Stimulated activated CD8-positive, alpha-beta memory T cell treated with anti-CD3 and anti-CD28 coated beads, Interleukin-4, amount 100 ng/mL, for 1 hour (primary cell): ENCODE measurements at places on chromosomes 7 and 10.

DNA sequence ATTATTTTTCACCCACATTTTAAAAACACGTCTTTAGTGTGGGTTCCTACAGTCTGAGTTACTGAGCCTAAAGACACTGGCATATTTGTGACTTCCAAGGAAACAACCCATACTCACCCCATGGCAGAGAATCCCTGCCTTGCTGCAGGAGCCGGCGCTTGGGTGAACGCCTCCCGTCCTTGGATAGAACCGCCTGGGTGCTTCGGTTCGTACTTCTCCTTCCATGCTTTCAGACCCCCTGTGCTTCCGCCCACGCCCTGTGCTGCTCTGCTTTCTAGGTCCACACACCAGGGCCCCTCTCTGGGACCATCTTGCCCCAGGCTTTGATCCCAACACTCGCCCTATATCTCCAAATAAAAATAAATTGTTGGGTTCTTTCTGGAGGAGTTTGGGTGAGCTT, 125.8 kb downstream of the PTPRN2 start:
- DNase-seq, result no peak

DNA sequence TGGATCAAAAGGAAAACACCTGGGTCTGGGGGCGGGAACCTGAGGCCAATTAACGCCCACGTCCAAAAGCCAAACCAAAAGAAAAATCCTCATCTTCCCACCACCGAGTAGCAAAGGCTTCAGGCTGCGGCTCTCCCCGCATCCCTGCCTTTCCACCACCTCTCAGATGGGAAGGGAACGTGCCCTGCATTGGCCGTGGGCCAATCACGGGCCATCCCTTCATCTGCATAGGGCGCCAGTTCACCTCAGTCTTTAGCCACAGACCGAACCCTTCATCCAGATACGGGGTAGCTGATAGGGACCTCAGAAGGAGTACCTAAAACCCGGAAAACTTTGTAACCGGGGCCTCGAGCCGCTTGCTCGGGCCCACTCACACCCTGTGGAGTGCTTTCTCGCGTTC, 626 bp downstream of the PRPF18 start:
- DNase-seq, result no peak

DNA sequence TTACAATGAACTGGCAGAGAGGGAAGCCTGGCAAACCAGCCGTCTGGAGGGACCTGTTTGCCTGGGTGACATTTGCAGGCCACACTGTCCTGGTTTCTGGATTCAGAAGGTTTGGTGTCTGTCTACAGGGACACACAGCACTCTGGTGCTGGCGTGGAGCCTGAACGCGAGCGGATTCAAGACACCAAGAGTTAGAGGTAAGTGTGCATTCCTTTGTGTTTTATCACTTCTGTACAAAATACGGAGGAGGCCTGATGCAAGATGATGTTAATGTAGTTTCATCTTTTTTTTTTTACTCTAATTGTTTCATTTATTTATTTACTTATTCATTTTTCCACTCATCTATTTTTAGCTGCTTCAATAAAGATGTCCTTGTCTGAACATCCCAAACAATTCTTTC, 485.3 kb upstream of the ADARB2 start:
- DNase-seq, result no peak

DNA sequence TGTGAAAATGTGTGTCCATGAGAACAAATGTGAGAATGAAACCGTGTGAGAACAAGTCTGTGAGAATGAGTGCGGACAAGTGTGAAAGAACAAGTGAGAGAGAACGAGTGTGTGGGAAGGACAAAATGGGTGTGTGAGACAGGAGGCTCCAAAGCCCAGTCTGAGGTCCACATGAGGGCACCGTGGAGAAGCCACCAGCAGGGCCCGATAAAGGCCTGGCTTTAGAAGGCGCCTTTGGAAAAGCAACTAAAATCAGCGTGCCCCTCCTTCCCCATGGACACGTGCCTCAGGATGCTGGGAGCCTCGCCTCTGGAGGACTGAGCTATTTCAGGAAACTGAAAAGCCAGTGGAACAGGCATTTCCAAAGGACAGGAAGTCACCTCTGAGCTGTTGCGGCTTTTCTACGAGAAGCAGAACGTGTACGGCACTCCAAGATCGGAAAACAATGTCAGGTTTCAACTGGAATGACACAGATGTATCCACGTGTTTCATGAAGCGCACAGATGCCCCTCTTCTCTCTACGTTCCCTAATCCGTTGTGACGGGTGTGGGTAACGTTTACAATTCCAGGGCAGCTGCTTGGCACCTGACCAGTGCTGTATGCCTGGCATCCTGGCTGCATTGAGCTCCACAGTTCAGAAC, 46.4 kb downstream of the ESYT2 start:
- no peak for DNase-seq

DNA sequence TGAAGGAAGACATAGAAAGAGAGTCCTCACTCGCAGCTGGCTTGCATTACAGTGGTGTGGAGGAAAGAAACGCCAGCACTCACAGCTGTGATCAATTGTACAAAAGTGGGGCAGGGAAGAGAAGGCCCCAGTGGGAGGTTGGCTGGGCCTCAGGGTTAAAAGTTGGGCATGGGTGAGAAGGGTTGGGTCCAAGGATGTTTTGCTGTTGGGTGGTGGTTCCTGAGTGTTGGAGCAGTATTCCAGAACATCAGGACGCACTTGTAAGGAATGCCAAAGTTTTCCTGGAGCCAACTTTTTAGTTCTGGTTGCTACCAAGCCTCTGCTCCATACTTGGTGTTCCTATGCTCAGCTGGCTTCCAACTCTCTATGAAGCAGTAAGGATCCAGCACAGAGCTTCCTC, 55.4 kb upstream of the MKRN1 start:
- DNase-seq, result no peak

- DNase-seq, result no peak
Observed at GRCh38 chr10:13589316-13589715, 2.6 kb downstream of the PRPF18 start.

DNA sequence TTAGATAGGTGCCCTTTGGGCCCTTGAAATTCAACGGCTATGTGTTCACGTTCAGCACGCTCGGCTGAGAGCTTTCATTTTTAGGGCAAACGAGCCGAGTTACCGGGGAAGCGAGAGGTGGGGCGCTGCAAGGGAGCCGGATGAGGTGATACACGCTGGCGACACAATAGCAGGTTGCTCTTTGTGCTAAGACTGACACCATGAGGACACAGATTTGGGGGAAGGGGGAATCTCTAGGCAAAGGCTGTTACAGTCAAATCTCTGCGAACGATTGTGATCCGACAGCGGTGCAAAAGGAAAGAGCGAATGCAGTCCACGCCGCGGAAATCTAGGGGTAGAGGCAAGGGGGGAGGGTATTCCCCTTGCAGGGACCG, 667 bp downstream of the KLLN start:
- DNase-seq, result no peak

DNA sequence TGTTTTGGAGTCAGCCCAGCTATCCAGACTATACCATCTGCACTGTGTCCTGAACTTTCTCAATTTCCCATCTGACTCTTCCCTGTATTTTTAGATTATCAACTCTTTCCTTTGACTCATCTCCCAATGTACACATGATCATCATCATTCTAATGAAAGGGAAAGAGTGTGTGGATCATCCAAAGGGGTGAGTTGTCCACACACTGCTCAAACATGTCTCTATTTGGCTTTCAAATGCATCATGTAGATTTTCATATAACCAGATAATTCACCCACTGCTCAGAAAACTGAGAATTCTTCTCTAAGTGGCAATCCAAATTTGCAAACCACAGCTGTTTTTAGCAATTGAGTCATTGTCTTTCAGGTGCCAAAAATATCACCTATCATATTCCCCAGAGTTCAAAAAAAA, 190.2 kb upstream of the HPS1 start:
- no peak for DNase-seq
